ENCODE measurements at places on chromosomes 2 and 18.
A peak's percentile ranks its signal among the peaks of the same experiment; 100 is the strongest.

DNA sequence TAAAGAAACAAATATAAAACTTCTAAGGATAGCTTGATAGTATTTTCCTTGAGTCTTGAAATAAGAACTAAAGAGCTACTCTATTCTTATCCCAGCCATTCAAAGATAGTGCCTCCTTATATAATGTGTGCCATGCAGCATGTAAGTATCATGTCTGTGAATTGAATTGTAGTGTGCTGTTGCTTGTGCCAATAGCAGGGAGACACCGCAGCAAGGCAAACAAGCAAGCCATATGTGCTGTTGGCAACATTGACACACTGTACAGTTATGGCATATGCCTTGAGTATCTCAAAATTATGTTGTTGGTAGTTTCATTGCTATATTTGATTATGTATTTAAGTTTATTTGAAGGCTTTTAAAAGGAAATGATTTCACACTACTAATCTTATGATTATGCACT lies 58.2 kb downstream of the ERBB4 start:
- no peak for DNase-seq

DNA sequence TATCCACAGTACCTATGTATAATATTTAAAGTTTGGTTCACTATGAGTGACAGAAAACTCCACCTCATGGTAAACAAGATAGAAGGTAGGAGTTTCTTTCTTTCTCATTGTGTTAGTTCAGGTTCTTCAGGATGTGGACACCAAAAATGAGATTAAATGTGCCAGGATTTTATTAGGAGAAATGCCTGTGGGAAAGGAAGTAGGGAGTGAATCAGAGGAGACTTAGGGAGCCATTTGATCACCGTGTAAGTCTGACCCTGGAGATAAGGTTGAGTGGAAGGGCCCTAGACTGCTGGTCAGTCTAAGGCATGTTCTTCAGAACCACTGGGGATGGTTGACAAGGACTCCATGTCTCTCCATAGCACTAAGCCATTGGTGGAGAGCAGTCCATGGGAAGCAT lies 8.1 kb downstream of the AOX1 start:
- DNase-seq: no peak

DNA sequence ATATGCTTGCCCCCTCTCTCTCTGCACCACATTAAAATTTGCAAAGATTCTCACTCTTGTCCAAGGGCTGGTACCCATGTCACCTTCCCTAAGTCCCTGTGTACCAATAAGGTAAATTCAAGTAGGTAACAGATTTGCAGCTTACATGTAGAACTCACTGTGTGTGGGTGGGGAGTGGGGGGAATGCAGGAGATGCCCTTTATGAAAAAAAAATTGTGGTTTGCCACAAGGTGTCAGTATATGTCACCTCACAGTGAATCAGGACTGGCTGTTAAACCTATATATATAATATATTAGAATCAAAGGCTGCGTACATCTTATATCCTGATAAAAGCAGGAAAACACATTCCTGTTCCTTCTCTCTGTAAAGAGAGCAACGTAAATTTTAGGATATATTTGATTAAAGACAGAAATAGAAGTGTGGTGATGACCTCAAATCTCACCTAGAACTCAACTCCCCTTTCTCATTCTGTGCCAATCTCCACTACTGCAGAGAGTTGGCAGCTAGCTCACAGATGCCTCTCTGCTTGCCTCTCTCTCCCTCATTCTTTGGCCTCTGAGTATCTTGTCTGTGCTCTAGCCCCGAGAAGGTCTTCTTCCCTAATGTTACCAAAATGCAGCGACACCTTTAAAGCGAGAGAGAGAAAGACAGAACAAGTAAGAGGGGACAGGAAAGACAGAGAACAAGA lies 536 bp downstream of the XDH start:
- no peak for DNase-seq

GRCh38 chr2:25131253-25131566 lies 37.2 kb downstream of the POMC start:
- no peak for DNase-seq

DNA sequence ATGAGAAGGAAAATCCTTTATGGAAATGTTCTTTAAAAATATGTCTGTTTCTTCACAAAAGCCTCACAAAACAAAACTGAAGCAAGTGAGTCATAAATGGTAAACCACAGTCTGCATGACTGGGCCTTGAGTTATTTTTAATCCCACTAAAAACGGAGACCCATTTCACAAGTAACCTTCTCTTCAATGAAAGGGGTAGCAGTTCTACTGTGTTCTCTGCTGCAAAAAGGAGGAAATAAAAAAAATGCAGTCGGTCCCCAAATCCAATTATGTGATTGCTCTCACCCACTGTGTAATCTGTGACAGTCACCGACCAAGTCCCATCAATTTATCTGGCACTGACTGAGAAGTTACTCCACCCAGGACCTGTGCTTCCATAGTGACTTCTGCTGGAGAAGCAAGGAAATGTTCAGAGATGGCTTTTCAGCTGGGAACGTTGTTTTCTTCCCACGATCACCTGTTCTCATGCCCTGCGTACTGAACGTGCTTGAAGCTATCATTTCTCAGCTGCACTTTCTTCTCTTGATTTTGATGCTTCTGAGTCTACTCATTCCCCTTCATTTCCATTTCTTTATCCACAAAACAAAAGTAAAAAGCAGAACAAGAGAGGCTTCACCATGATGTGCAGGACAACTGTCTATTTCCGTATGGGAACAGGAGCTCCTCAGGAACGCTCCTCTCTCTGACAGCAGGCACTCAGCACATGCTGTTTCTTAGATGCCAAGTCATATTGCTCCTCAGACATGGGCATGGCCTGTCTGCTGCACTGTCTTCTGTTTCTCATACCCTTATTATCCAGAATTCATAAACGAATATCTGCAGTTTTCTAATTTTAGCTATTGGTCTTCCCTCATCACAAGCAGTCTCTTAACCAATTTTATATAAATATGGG lies 80.0 kb upstream of the TMEM200C start:
- DNase-seq: peak; percentile 51

DNA sequence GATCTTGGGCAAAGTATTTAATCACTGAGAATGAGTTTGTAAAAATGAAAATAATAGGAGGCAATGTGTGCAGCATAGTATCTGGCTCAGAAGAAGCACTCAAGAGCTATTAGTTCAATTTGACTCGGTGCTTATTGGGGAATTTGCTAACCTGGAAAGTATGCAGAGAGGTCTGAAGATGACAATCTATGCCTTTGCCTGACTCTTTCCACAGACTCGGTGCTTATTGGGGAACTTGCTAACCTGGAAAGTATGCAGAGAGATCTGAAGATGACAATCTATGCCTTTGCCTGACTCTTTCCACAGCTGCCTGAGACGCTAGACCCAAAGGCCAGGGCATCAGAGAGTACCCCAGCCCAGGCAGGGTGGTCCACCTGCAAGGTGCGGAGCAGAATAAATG lies 12.2 kb upstream of the SH3BP4 start:
- DNase-seq: no peak

Measured in pons (tissue), 1 donor.